H54 (cell line): ENCODE measurements at places on chromosomes 12 and 14.

GRCh38 chr12:51321882-51322281 is 2.1 kb downstream of the BIN2 start:
- no peak for DNase-seq

DNA sequence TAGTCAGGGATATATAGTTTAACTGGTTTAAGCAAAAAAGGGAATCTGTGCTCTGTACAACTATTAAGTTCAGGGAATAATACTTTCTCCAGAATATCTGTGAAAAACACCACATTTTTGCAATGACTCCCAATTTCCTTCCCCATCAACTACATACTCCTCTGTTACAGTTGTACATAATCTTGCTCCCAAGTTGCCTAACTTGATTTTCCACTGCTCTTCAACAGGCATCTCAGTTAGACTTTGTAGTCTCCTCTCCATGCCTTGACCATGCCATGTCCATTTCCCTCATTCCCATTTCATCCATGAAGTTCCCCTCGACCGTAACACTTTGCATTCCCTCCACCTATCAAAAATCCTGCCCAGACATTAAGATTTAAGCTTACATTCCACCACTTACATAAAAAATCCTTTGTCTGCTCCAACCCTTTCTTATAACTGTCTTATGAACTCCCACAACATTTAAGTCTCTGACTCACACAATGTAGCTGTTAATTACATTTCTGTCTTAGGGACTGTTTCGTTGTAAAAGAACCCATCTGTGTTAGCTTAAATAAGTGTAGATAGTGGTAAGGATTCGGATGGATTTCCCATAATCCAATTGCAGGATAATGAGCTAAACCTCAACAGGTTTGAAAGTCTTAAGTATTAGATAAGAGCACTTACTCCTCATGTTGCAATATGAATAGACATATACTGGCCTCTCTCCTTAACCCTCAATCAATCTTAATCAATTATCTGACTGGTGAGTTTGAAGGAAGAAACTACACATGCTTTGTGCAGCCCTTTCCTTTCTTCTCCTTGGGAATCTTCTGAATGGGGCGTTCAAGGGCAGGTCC is 156.5 kb downstream of the PAWR start:
- DNase-seq = no peak

DNA sequence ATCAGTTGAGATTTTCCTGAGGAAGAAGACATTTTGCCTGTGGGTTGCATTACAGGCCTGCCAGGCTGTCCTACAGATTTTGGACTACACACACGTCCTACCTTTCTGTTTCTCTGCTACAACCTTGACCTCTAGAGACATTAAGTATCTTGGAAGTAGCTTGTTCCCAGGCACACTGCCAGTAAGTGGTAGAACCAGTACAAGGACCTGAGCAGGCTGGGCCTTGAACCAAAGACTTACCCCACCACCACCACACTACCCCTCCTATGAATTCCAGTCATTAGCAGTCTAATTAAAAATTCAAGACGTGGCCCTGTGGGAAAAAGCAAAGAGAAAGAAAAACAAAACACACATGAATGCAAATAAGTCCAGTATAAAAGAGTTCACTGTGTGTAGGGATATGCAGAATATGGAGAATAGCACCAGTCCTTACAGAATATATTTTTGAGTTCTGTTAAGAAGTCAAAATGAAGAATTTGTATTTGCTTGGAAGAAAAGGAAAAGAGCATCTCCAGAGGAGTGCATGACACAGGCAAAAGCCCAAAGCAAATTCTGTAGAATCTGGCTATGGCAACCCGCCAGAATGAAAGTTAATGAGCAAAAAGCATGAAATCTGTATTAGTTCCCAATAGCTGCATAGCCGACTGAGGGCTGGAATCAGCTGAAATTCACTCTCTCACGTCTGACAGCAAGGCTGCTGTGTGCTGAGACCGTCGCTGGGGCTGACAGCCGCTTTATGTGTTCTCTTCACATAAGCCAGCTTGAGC is 74.3 kb upstream of the ST8SIA1 start:
- DNase-seq = no peak

DNA sequence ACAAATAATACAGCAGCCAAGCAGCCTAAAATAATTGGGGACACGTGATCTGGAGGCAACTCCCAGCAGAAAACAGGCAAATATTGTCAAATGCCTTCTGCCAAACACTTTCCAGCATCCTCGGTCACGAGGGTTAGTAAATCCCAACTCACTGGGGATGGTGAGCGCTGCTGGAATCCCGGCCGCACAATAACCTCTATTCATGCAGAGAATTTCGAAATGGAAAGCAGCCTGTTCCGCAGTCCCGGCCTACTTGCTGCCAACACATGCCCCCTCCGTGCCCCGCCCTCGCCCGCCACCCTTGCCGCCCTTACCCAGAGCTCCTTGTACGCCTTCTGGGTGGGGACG is 62.2 kb downstream of the RFX4 start:
- DNase-seq = no peak

DNA sequence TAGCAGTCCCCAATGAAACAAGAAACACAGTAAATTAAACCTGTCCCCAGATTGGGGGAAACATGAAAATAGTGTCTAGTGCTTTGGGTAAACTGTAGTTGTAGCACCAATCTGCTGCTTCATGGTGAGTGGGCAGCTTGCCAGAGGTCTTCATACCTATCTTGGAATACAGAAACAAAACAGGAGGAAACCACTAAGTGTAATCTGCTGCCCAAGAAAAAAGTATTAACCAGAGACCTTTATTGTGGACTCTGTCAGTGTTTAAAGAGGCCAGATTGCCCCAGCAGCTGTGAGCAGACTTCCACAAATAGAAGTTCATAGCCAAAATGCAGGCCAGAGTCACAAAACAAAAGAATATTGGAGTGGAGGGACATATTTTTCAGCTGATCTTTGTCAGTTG is 2.3 kb downstream of the ISCU start:
- DNase-seq = no peak

- DNase-seq = no peak
These were observed 6.8 kb upstream of the SLC38A2 start for GRCh38 chr12:46379352-46379751.

DNA sequence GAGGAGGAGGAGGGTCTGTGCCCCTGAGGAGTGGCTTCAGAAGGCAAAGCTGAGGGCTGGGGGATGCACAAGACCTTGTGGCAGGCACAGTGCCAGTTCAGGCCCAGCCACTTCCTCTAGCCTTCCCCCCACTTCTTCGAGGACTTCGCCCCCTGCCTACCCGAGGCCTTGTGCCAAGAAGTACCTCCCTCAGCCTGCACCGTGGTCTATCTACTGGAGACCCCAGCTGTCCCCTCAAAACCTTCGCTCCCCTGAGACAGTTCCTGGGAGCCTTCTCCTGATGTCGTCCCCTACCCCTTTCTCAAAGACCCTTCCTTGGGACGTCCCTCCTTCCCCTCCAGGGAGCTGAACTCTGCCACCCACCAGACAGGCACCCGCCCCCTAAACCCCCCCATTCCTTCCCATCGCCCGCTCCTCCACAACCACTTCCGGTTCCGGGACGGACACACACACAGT is 604 bp downstream of the ZNF384 start:
- no peak for DNase-seq

DNA sequence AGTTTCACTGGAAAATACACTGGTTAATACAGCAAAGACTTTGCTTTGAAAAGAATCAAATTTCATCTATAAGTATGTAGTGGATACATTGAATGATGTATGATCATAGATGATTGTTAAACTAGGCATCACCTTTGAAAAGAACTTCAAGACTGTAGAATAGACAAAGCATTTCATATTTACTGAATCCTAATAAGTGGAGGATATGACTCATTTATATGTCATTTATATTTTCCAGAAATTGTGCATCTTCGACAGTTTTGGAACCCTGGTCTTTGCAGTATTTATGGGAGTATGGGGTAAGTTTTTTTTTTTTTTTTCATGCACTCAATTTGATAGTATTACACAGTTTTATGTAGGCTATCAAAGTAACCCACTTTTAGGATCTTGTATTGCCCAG is 161.9 kb downstream of the ANO6 start:
- DNase-seq = no peak

GRCh38 chr12:56590237-56590830 is 39.8 kb downstream of the BAZ2A start:
- DNase-seq = no peak

GRCh38 chr12:116639765-116640164 is 80.6 kb downstream of the MAP1LC3B2 start:
- no peak for DNase-seq

DNA sequence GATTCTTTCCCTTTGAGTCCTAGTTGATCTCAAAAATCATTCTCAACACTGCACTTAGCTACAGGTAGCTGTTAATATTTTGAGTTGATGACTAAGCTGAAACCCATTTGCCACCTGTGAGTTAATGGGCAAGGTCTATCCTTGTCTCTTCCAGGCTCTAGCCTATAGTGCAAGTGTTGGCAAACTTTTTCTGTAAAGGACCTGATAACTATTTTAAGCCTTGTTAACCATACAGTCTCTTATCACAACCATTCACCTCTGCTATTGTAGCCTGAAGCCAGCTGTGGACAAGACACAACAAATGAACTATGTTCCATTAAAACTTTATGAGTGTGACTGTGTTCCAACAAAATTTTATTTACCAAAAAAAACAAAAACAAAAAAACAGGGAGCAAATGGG is 19.4 kb downstream of the RAP1B start:
- DNase-seq = no peak
